ENCODE measurements at places on chromosomes 7 and 10.

DNA sequence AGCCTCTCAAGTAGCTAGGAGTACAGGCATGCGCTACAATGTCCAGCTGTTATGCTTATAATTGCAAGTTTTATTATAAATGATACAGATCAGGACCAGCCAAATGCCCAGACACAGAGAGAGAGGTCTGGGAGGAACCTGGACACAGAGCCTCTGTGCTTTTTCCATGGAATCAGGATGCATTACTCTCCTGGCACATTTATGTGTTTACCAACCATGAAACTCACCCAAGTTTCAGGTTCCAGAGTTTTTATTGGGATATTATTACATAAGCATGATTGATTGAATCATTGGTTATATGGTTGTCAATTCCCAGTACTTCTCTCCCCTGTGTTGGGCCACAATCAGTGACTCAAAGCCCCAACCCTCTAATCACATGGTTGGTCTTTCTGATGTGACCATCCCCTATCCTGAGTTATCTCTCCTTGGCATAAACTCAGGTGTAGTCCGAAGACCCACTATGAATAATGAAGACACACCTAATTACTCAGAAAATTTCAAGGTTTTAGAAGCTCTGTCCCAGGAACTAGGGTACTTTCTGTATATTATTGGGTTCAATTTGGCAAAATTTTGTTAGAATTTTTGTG, 30.6 kb downstream of the MXI1 start:
- DNase-seq: no peak

- DNase-seq: no peak
Observed at GRCh38 chr10:12321641-12322040, 27.7 kb upstream of the CAMK1D start.

GRCh38 chr10:22899307-22899706, 28.5 kb upstream of the ARMC3 start:
- no peak for DNase-seq

- DNase-seq: peak; percentile 11
Observed at GRCh38 chr7:157751406-157751805, 414.6 kb downstream of the DNAJB6 start.

DNA sequence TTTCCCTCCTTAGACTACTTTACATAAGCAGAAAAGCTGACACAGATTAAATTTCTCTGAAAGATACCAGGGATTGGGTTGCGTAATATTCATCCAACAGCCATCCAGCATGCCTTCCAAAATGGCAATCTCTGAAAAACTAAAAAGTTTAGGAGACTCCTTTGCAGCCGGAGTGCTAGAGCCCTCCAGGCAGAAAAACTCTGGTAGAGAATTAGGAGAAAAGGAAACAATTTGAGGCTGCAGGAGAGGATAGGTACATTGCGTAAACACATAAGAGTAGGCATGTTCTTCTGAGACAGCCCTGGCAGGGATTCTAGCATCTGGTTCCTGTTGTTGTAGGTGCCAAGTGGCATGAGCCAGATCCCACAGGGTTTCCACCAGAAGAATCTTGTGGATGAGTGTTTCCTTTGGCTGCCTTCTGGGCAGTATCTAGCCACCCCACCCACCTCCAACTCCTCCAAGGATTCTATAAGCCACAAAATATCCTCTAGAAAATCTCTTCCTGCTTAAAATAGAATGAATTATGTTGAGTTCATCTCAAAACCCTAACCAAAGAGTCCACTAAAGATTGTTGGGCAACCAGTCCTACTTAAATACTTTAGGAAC, 402.4 kb downstream of the HGF start:
- no peak for DNase-seq

GRCh38 chr10:7787150-7787856, 490 bp downstream of the KIN start:
- no peak for DNase-seq

DNA sequence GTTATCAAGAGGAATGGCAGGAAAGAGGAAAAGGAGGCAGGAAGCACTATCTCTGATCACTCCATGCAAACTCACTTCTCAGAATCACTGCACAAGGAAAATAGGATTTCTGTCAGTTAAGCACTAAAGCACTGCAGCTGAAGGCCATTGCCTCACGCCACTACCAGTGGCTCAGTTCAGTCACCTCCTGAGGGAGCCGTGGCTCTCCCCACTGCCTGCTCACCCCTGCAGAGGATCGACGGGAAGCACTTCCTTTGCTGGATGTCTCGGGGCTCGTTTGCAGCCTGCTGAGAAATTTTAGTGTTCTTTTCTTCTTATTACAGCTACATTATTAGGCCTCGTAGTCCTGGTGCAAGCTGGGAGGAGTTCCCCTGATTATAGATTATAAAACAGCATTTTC, 90.1 kb upstream of the ADCY1 start:
- DNase-seq: no peak

- DNase-seq: no peak
Observed at GRCh38 chr10:21355591-21356011, 169.9 kb downstream of the SKIDA1 start.

DNA sequence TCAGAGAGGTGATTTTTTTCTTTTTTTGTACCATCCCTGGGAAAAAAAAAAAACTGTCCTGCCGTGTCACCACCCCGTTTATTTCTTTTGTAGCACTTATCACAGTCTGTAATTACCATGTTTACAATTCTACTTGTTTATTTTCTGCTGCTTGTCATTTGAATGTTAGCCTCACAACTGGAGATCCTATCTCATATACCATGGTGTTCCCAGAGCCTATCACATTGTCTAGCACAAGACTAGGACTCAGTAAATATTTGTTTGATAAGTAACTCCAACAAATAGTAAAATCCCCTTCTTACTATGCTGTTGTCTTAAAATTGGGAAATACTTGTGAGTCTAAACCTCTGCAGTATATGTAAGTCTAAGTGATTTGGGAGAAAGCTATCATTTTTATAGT, 36.0 kb downstream of the MKLN1 start:
- DNase-seq: no peak

GRCh38 chr10:31851216-31851615, 77.4 kb downstream of the ARHGAP12 start:
- DNase-seq: no peak

GRCh38 chr7:74464931-74465886, 11.5 kb downstream of the GTF2IRD1 start:
- DNase-seq: no peak
